Right kidney (tissue), 9 donors: ENCODE measurements at places on chromosomes 12 and 14.

GRCh38 chr12:109680264-109681005 lies 33.2 kb upstream of the FAM222A start:
- no peak for DNase-seq

DNA sequence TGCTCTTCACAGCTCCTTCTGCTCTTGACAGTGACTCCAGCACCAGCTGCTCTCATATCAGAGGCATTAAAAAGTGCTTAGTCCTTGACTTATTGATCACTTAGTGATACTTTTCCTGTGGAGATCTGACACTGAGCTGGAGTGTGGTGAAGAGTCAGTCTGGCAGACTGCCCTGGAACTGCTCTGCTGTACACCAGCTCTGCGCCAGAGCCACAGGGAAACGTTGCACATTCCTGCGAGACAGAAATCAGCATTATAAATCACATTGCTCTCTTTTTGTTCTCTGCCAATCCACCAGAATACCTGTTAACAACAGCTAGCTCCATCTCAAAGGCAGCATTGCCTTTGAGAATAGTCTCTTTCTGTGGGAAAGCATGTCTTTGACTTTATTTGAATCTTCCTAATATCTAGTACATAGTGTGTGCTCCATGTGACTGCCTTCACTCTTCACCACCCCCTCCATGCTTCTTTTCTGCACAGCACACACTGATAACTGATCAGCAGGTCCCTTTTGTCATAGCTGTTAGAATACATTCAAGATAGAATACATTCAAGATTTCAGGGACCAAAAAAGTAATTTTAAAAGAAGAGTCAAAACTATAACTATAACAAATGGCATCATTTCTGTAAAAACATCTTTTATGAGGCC lies 48.2 kb upstream of the VSX2 start:
- no peak for DNase-seq

GRCh38 chr12:40238266-40238902 lies 13.6 kb downstream of the LRRK2 start:
- no peak for DNase-seq

GRCh38 chr12:109112720-109113465 lies 3.5 kb upstream of the ACACB start:
- no peak for DNase-seq

DNA sequence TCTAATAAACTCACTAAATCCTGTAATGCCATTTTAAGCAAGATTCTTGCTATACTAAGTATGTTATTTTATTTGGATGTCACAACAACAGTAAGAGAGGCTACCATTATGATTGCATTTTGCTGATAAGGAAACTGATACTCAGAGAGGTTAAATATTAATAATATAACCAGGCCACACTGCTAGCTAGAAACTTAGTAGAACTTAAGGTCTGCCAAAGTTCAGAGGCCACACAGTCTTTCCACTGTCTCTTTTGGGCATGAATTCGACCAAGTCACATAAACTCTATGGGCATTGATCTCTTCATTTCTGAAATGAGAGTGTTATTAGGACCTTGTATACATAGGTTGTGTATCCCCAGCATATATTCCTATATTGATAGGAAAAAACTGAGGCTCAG lies 147.9 kb downstream of the SYNE2 start:
- no peak for DNase-seq

- DNase-seq = no peak
These were observed 54.0 kb upstream of the RASSF8 start for GRCh38 chr12:25904442-25904841.

- DNase-seq = no peak
These were observed 5.3 kb downstream of the SLC41A2 start for GRCh38 chr12:104952816-104953215.

DNA sequence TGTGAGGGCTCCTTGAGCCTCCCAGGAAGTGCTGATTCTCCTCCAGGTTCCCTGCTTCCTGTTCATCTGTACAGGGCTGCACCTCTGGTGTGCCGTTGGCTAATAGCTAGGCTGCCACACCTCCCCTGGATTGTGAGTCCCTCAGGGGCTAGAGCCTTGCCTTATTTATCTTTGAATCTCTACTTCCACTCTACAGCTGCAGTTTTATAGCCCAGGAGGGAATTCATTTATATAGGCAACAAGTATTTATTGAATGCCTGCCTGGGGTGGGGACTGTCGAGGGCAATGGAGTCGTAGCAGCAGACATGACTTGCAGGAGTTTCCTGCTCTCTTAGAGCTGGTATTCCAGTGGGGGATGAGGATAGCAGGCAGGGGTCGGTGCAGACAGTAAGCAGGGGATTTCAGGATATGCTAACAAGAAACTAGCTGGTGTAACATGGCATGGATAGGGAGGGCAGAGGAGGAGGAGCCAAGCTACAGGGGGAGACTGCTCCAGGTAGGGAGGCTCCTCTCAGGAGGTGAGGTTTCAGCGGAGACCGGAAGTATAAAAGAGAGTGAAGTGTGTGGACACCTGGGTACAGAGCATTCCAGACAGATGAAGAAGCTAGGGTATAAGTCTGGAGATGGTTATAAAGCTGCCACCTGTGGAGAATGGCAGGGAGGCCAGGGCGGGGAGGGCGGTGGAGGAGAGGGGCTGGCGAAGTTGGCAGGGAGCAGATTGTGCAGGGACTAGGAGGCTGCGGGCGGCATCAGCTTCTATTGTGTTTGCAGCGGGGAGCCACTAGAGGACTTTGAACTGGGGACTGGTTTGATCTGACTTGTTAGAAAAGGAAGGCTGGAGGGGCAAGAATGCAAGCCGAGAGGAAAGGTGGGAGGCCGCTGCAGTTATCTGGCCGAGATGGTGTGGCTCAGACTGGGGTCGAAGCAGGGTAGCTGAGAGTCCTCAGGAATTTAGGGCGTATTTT lies 17.2 kb downstream of the USP30 start:
- no peak for DNase-seq

GRCh38 chr12:26153421-26154154 lies 28.8 kb upstream of the BHLHE41 start:
- no peak for DNase-seq

GRCh38 chr12:45670346-45671065 lies 59.0 kb upstream of the ARID2 start:
- DNase-seq = no peak

DNA sequence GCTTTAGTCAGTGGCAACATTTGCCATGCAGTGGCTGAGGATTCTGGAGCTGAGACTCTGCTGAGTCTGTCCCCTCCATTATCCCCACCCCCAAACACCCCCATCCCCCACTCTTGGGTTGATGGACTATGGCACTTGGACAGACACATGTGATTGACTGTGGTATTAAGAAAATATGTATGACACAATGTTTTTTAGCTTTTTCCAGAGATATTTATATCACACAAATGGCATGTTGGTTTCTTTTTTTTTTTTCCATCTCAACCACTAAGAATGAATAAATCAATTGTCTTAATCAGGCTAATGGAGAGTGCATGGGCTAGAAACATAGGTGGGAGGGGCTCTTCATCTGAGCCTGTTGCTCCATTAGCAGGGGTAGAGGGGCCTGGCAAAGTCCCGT lies 30.7 kb upstream of the MAP1LC3B2 start:
- DNase-seq = no peak

- DNase-seq = no peak
These were observed 67.8 kb upstream of the EGLN3 start for GRCh38 chr14:34018564-34019244.

DNA sequence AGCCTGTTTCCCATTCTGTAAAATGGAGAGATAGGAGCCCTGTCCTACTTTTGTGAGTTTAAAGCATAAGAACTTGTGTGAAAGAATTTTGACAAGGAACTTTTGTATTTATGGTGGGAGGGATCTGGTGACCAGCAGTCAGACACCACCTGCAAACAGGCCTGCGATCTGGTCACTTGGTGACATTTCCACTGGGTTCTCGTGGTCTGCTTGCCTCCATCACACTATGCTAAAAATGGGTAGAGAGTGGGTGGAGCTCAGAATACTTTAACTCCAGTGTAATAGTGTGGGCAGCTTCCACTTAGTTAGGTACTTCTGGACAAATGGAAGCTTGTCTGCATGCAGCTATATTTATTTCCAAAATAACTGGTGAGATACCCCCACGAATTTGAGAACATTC lies 26.5 kb upstream of the PLXNC1 start:
- no peak for DNase-seq

DNA sequence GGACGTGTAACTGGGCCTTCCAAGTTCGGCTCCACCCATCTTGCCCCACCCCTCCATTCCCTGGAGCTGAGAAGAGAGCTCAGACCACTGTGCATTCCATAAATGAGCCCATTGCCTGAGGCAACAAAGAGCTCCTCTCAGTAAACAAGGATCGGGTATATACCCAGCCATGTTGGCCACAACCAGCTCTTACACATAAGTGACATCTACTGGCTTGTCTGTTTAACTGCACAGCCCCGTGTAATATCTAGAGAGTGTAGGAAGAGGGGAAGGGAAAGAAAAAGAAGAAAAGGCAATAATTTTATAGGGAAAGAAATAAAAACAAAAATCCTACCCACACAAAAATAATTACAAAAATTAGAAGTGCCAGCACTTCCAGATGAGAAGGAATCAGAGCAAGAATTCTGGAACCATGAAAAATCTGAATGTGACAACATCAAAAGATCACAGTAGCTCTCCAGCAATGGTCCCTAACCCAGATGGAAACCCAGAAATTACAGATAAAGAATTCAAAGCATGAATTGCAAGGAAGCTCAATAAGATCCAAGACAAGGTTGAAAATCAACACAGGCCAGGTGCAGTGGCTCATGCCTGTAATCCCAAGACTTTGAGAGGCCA lies 308.1 kb downstream of the RPAP3 start:
- DNase-seq = no peak

DNA sequence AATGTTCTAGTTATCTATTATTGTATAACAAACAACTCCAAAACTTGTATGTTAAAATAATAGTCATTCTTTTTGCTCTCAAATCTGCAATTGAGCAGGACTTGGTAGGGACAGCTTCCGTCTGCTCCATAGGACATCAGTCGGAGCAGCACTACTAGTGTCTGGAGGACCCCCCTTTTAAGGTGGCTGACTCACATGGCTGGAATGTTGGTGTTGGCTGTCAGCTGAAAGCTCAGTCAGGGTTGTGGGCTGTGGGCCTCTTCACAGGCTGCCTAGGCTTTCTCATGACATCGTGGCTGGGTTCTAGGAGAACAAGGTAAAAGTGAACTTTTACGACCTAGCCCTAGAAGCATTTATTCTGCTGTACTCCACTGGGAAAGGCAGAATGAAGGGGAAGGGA lies 160.6 kb downstream of the ANO4 start:
- DNase-seq = no peak

DNA sequence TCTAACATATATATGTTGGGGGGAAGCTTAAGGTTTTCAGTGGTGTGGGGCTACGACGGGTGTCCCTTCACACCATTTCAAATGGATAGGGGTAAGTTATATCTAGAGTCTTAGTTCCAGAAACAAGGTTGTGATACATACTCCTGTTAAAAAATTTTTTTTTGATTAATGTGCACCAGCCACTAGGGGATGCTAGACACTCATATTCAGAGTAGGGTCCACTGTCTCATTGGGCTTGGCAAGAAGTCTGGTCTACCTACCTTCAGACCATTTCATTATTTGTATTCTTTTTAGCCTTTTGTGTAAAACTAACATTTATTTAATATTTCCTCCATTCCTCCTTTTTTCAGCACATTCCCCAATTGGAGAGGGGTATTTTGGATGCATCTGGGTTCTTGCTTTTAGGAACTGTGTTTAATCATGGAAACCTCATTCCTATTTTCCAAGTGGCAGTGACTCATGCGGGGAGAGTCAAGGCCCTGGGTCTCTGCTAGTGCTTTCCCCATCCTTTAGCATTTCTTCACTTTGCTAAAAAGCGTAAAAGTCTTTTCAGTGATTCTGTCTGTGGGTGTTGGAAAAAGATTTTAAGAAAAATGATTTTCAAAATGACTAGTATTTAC lies 33.4 kb downstream of the ANO4 start:
- DNase-seq = no peak

GRCh38 chr14:61478971-61479473 lies 157.6 kb downstream of the PRKCH start:
- no peak for DNase-seq

- no peak for DNase-seq
These were observed 64.4 kb downstream of the PPP1R36 start for GRCh38 chr14:64614166-64614565.

- DNase-seq = no peak
These were observed 76.3 kb downstream of the MYRFL start for GRCh38 chr12:69901221-69901905.

DNA sequence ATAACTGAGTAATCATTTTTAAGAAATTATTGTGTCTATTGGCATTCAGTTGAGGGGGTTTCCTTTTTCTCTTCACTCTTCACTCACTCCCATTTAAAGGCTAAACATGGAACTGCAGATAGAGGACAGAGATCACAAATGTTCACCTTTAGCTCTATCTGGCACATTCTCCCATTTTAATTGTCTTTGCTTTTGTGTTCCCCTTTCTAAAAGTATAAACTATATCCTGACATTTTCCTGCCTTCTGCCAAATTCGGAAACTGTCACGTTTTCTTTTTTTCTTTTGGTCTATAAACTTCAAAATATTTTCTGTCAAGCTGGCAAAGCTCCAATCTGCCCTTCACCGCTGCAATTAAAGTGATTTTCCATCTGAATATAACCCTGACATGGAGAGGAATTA lies 219.8 kb upstream of the CDKN3 start:
- DNase-seq = peak; percentile 6

DNA sequence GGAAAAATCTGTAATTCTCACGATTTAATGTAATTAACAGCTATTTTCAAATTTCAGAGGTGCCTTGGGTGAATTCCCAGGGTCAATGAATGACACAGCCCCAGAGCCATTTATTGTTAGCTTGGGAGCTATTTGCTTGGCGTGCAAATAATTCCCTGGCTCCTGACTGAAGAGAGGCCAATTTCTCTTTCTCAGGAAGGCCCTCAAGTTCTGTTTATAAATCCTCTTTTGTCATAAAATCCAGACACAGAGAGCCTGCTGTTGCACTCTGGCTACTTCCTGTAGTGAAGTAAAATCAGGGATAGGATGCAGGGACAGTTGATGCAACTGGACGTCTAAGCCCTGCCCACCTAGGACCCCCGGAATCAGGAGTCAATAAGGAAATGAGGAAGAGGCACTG lies 154.3 kb downstream of the TMX1 start:
- no peak for DNase-seq

GRCh38 chr12:109730306-109731145 lies 16.9 kb downstream of the FAM222A start:
- DNase-seq = no peak

GRCh38 chr14:95495076-95495475 lies 21.4 kb downstream of the SYNE3 start:
- no peak for DNase-seq

- DNase-seq = no peak
These were observed 70.2 kb upstream of the SLC38A2 start for GRCh38 chr12:46442738-46443137.

DNA sequence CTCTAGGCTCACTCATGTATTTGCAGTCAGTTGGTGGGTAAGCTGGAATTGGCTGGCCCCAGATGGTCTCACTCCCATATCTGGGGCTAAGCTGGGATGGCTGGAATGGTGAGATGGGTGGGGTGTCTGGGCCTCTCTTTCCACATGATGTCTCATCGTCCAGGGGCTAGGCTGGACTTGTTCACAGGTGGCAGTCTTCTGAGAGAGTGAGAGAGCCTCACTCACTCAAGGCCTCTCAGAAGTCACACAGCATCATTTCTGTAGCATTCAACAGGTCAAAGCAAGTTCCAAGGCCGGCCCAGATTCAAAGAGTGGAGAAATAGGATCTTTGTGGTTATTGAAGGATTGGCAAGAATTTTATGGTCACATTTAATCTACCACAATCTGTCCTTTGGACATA lies 102.7 kb downstream of the UNC79 start:
- DNase-seq = no peak

- no peak for DNase-seq
These were observed 2.9 kb upstream of the CMAS start for GRCh38 chr12:22042976-22043669.
